Tibial nerve (tissue), 4 donors: ENCODE measurements at places on chromosomes 13 and 19. TPM values are rescaled to one million over a fixed set of nuclear protein-coding genes. Genes with fewer than 3 reads are reported as not detected.

Gene C19orf67
- not detected for total RNA-seq

Gene SSBP4
- total RNA-seq: 83.9 TPM

GRCh38 chr19:43731846-43732245 is 16.0 kb downstream of the IRGC start:
- DNase-seq: no peak

GRCh38 chr13:40517486-40518480 is 148.7 kb downstream of the FOXO1 start:
- no peak for DNase-seq

- no peak for DNase-seq
Measured at GRCh38 chr13:51717786-51718398, 86.1 kb downstream of the DHRS12 start.
